Colonic mucosa (tissue), 4 donors: ENCODE measurements at places on chromosomes 1 and 21. TPM values are rescaled to one million over a fixed set of nuclear protein-coding genes. Genes with fewer than 3 reads are reported as not detected.

- H3K4me3 ChIP-seq, result no peak overlapping the region
- no peaks in the 10 kb centered on the region for H3K4me1 ChIP-seq
- H3K36me3 ChIP-seq, result no peaks in the 10 kb centered on the region
- no peaks in the 10 kb centered on the region for H3K27me3 ChIP-seq
- DNase-seq, result no peak
Observed at GRCh38 chr1:247273013-247273412, 17.1 kb downstream of the VN1R5 start.

- H3K27ac ChIP-seq, result no peak overlapping the region
- no peak overlapping the region for H3K4me3 ChIP-seq
- no peaks in the 10 kb centered on the region for H3K27me3 ChIP-seq
Observed at GRCh38 chr1:65952696-65953095, 160.0 kb downstream of the PDE4B start.

WARS2 gene
- total RNA-seq, result 18.2 TPM

- H3K36me3 ChIP-seq, result no peaks in the 10 kb centered on the region
- H3K27me3 ChIP-seq, result peaks cover 7% of the 10 kb centered on the region
- peak; percentile 85 for DNase-seq
Observed at GRCh38 chr21:42309753-42310213, 5.4 kb downstream of the TFF3 start.

DNM3 gene
- total RNA-seq, result 1.7 TPM

HAO2 gene
- total RNA-seq, result not detected

- H3K27me3 ChIP-seq, result no peaks in the 10 kb centered on the region
- no peak overlapping the region for H3K27ac ChIP-seq
- H3K36me3 ChIP-seq, result no peaks in the 10 kb centered on the region
- no peaks in the 10 kb centered on the region for H3K4me1 ChIP-seq
Observed at GRCh38 chr1:34057347-34058130, 107.5 kb downstream of the CSMD2 start.

GRCh38 chr21:30249936-30250335, 32.8 kb downstream of the KRTAP24-1 start:
- no peaks in the 10 kb centered on the region for H3K36me3 ChIP-seq
- DNase-seq, result no peak
- H3K27ac ChIP-seq, result no peak overlapping the region
- no peak overlapping the region for H3K4me3 ChIP-seq

ANGPTL3 gene
- 0.12 TPM for total RNA-seq

HPDL gene
- 4.3 TPM for total RNA-seq

TAS1R1 gene
- not detected for total RNA-seq

SETD4 gene
- total RNA-seq, result 22.7 TPM

DNA sequence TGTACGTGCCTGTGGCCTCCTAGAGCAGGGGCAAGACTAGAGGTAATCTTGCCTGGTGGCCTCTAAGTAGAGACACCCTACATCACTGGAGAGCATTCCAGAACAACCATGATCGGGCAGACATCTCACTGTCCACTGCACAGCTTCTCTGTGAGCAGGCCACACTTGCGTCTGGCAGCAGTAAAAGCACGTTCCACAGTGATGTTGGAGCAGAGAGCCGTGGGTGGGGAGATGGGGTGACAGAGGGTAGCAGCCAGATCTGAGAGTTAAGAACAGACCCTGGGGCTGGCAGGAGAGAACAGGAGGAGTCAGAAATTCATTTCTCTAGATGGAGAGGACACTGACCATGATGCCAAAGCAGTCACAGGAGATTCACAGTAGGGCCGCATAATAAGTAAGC, 293.0 kb downstream of the HHAT start:
- no peaks in the 10 kb centered on the region for H3K4me1 ChIP-seq
- no peaks in the 10 kb centered on the region for H3K27me3 ChIP-seq
- H3K27ac ChIP-seq, result no peak overlapping the region
- DNase-seq, result no peak

CRP gene
- total RNA-seq, result 1.9 TPM

COL6A1 gene
- total RNA-seq, result 131 TPM

- no peaks in the 10 kb centered on the region for H3K36me3 ChIP-seq
- no peak overlapping the region for H3K27ac ChIP-seq
- peak; percentile 26 for DNase-seq
- H3K27me3 ChIP-seq, result no peaks in the 10 kb centered on the region
- H3K4me1 ChIP-seq, result no peaks in the 10 kb centered on the region
Observed at GRCh38 chr1:9628541-9629444, 22.7 kb upstream of the PIK3CD start.

A3GALT2 gene
- total RNA-seq, result not detected

DNA sequence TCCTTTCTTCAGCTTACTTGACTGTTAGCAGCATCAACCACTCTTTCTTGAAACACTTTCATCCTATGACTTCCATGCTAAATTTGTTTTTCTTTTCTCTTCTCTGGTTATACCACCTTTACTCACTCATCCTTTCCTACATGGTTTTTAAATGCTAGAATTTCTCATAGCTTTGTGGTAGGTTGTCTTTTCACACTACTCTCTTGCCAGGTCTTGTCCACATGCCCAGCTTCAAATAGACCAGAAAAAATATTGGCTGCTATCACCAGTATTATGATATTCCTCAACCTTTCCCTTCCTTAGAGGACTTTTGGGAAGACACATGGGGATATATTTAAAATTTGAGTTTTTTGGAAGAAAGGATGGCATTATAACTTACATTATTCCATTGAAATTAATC, 48.8 kb downstream of the PPP1R12B start:
- DNase-seq, result no peak
- no peak overlapping the region for H3K27ac ChIP-seq
- no peaks in the 10 kb centered on the region for H3K4me1 ChIP-seq
- H3K36me3 ChIP-seq, result no peaks in the 10 kb centered on the region
- H3K4me3 ChIP-seq, result no peak overlapping the region
- H3K27me3 ChIP-seq, result no peaks in the 10 kb centered on the region

MFSD2A gene
- total RNA-seq, result 15.6 TPM
